ENCODE measurements at places on chromosomes 6 and 20.

- no peak for DNase-seq
Measured at GRCh38 chr6:132300323-132300949, 100.8 kb downstream of the MOXD1 start.

DNA sequence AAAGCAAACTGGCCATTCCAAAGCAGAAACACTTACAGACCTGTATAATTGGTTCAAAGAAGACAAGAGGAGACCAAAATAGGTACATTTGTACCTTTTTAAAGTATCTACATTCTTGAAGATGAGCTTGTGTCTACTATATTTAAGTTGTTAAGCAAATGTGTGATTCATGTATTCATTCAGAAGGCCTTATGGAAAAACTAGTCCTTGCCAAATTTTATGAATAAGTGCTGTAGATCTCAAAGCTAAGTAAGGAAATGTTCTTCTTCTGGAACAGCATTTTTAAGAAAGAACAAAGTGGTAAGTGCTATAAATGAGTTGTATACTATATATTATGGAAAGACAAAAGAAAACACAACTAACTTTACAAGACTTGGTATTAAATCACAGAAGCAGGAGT, 22.2 kb upstream of the HEY2 start:
- DNase-seq, result no peak

GRCh38 chr6:108744996-108745395, 103.2 kb upstream of the ARMC2 start:
- no peak for DNase-seq

- no peak for DNase-seq
Measured at GRCh38 chr6:27241443-27241842, 6.1 kb upstream of the PRSS16 start.

- no peak for DNase-seq
Measured at GRCh38 chr20:4038676-4039370, 23.5 kb upstream of the RNF24 start.

- peak; percentile 40 for DNase-seq
Measured at GRCh38 chr20:45470262-45470931, 844 bp downstream of the WFDC2 start.

DNA sequence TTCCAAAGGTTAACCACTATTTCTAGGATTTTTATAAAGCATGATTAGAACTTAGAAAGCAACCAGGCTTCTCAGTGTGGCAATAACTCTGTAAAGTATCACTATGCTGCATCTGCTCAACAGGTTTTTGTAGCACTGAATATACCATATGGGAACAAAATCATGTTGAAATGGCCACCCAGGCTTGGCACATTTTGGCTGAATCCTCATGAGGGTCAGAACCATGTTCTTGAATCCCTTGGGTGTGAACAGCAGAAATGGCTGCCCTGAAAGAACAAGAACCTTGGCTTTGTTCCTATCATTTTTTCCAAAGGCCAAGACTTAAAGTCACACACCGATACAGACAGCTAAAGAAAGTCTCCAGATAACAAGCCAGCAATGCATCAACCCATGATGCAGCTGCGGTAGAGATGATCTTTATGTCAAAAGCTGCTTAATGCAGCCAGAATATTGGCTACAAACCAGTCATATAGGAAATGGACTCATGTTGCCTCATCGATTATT, 283.0 kb upstream of the NOX3 start:
- DNase-seq, result no peak

DNA sequence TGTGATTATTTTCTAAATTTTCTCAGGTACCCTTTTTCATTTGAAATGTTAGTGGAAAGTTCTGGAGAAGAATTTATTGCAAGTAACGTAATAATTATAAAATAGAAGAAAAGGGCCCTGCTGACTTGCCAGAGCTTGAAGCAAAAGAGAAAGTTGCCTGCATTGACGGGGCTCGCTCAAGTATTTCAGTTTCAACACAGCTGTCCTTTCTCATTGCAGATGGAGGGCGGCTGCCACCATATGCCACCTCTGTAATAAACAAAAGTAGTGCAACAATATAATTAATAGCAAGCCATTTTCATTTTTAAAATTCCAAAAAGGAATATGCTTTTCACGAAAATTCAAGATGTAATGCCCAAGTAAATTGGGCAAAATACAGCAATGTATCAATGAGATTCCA, 246.2 kb downstream of the PACRG start:
- DNase-seq, result no peak

DNA sequence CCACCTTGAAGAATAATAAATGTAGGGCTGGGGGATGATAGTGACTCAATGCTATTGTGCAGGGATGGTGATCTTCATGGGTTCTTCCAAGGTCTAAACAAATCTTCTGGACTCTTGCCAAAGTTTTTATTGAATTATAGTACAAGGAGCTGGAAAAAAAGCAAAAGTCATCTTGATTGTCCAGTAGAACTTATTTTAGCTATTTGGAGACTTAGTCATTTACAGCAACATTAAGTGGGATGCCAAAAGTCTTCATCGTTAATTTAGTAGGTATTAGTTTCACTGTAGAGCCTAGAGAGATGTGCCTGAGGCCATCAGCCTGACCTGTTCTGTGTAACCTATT, 212.9 kb upstream of the TBX18 start:
- no peak for DNase-seq

DNA sequence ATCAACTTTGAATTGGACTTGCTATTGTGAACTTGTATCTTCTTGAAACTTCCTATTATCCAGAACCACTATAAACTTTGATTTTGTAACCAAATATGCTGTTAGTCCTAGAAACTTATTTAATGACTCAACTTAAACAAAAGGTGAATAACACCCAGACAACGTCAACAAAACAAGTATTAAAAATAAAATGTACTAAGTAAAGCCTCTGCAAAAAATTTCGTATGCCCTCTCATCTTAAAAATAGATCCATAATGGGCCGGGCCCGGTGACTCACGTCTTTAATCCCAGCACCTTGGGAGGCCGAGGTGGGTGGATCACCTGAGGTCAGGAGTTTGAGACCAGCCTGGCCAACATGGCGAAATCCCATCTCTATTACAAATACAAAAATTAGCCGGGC, 401.7 kb downstream of the ESR1 start:
- no peak for DNase-seq

DNA sequence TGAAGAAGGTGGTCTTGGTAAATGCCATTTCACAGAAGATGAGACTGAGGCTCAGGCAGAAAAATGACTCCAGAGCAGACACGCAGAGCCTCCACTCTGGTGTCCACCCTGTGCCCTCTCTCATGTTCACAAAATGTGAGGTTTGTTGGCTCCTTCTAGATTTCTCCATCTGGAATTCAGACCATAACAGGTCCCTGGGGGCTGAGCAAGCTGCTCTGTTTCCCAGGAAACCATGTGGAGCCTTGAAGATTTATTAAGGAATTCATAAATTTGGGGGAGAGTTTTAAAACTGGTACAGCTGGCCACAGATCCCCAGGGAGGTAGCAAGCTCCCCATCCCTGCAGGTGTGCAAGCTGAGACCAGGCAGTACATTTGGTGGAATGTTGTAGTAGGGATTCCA, 38.8 kb upstream of the SIRPA start:
- no peak for DNase-seq

GRCh38 chr6:78476561-78476960, 390.8 kb upstream of the IRAK1BP1 start:
- no peak for DNase-seq

DNA sequence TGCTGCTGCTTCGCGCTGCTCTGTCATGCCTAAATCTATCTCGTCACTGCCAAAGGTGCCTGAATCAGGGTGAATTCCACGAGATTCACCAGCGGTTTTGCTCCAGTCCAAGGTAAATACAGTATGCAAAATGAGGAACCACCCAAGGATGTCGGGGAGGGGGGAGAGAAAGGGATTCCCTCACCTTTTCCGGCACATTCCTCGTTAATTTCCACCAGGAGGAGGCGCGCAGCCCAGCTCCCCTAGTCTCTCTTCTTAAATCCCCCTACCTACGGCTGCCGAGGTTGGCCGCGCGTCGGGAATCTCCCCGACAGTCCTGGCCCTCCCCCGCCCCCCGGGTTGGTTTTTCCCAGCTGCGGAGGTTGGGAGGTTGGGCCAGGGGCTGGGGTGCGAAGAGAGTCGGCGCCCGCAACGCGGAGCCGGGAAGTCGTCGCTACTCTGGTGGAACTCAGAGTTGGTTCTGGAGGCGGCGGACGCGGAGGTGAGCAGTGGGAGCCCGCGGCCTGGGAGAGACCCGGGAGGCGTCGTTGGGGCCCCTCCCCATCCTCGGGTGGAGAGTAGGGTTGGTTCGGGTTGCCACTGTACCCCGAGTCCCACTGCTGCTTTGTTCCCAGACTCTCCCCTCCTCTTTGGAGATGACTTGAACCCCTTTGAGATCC, at the start of gene TPBG:
TPBG (plus strand) TSS at position 390 of the 659 bp plus-strand sequence. CDS start 1,145 bp downstream, outside the sequence.
- peak; percentile 57 for DNase-seq

- DNase-seq, result no peak
Measured at GRCh38 chr6:126983779-126984178, 134.7 kb upstream of the RSPO3 start.

GRCh38 chr6:152905551-152906299, 77.1 kb downstream of the FBXO5 start:
- DNase-seq, result no peak

- no peak for DNase-seq
Measured at GRCh38 chr6:101544286-101544685, 150.8 kb downstream of the GRIK2 start.

DNA sequence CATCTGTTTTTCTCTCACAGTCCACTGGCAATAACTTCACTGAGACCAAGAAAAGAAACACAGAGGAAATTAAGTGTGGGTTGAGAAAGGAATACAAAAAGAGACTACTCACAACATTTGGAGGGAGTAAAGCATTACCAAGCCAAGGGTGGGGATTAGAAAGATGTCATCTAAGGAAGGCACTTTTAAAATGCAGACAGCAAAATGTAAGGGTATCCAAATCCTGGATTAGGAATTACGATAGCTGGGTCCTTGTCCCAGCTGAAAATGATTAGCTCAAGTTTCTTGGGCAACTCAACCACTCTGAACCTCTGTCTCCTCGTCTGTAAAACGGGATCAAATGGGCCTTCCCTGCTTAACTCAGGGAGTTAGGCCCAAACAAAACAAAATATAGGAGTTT, 2.2 kb downstream of the LEMD2 start:
- no peak for DNase-seq

GRCh38 chr6:105474234-105474633, 71.4 kb upstream of the PREP start:
- DNase-seq, result no peak

GRCh38 chr6:95119927-95120326, 457.4 kb upstream of the MANEA start:
- no peak for DNase-seq

Measured in ovary (tissue), 10 donors.